A549 treated with CORT108297 at 1 μM for 4 hours (cell line): ENCODE measurements at places on chromosomes 2 and 18. TPM values are rescaled to one million over a fixed set of nuclear protein-coding genes. Genes with fewer than 3 reads are reported as not detected.

The GALR1 gene
- total RNA-seq = not detected in 5 replicates

The TEKT4 gene
- not detected in 5 replicates for total RNA-seq

The RGPD4 gene
- total RNA-seq = 0.03 to 0.10 TPM (median 0.07 TPM) in 5 replicates

The SLC4A5 gene
- 0.24 to 0.63 TPM (median 0.42 TPM) in 5 replicates for total RNA-seq

The PFN4 gene
- total RNA-seq = 0.77 to 1.9 TPM (median 1.2 TPM) in 5 replicates

The FN1 gene
- total RNA-seq = 146 to 255 TPM (median 174 TPM) in 5 replicates

The RPRD1A gene
- 16.7 to 24.5 TPM (median 22.1 TPM) in 5 replicates for total RNA-seq

The UGT1A4 gene
- total RNA-seq = 0.06 to 0.08 TPM (median 0.07 TPM) in 3 of 5 replicates, not detected in the others

The SEMA4F gene
- 8.7 to 13.8 TPM (median 11.1 TPM) in 5 replicates for total RNA-seq

The NYAP2 gene
- total RNA-seq = not detected in 5 replicates

The ANKRD30BL gene
- not detected in 5 replicates for total RNA-seq

The UNC80 gene
- not detected in 5 replicates for total RNA-seq

The SSB gene
- 130 to 194 TPM (median 137 TPM) in 5 replicates for total RNA-seq

The CHRNG gene
- not detected in 5 replicates for total RNA-seq

The SERPINB3 gene
- 0.06 to 0.17 TPM (median 0.08 TPM) in 5 replicates for total RNA-seq

The IL36G gene
- not detected in 5 replicates for total RNA-seq

The RESP18 gene
- total RNA-seq = not detected in 5 replicates

The CBLN2 gene
- 0.03 to 0.12 TPM (median 0.05 TPM) in 3 of 5 replicates, not detected in the others for total RNA-seq

The SRD5A2 gene
- 0.01 to 0.05 TPM (median 0.03 TPM) in 4 of 5 replicates, not detected in the other for total RNA-seq

The HOXD8 gene
- 4.6 to 6.1 TPM (median 5.4 TPM) in 5 replicates for total RNA-seq

The CHRND gene
- total RNA-seq = not detected in 5 replicates

The SIX3 gene
- total RNA-seq = 0.36 to 0.58 TPM (median 0.52 TPM) in 5 replicates

The SNED1 gene
- 0.18 to 0.62 TPM (median 0.55 TPM) in 5 replicates for total RNA-seq

The MGAT4A gene
- 0.98 to 2.1 TPM (median 1.3 TPM) in 5 replicates for total RNA-seq

The ANKRD44 gene
- total RNA-seq = 0.91 to 2.7 TPM (median 1.4 TPM) in 5 replicates

The CCDC85A gene
- 0.08 to 0.20 TPM (median 0.16 TPM) in 5 replicates for total RNA-seq

The NEU2 gene
- total RNA-seq = not detected in 5 replicates

The CRYBA2 gene
- total RNA-seq = not detected in 5 replicates

The CYP1B1 gene
- 6.9 to 8.1 TPM (median 7.8 TPM) in 5 replicates for total RNA-seq

The ALLC gene
- 0.06 to 0.13 TPM (median 0.12 TPM) in 4 of 5 replicates, not detected in the other for total RNA-seq

The MOGAT1 gene
- total RNA-seq = not detected in 5 replicates

The RFTN2 gene
- total RNA-seq = 0.01 TPM in 1 of 5 replicates, not detected in the others

The TSPYL6 gene
- not detected in 5 replicates for total RNA-seq

The BOLL gene
- total RNA-seq = not detected in 5 replicates

The SCN7A gene
- 0.01 TPM in 1 of 5 replicates, not detected in the others for total RNA-seq

The SERPINE2 gene
- 183 to 228 TPM (median 201 TPM) in 5 replicates for total RNA-seq

The UPP2 gene
- total RNA-seq = not detected in 5 replicates

The ONECUT2 gene
- 0.31 to 0.63 TPM (median 0.41 TPM) in 5 replicates for total RNA-seq

The ERFE gene
- total RNA-seq = 5.1 to 10.4 TPM (median 7.6 TPM) in 5 replicates

The BZW1 gene
- 333 to 720 TPM (median 408 TPM) in 5 replicates for total RNA-seq

The CMPK2 gene
- 0.87 to 1.2 TPM (median 1.1 TPM) in 5 replicates for total RNA-seq

The RAB17 gene
- total RNA-seq = 0.13 to 0.28 TPM (median 0.18 TPM) in 4 of 5 replicates, not detected in the other

The SCLY gene
- total RNA-seq = 20.0 to 25.8 TPM (median 22.6 TPM) in 5 replicates

The PRLH gene
- not detected in 5 replicates for total RNA-seq

The ACTR1B gene
- total RNA-seq = 30.4 to 48.3 TPM (median 43.8 TPM) in 5 replicates

The RGPD3 gene
- 0.12 to 0.20 TPM (median 0.16 TPM) in 5 replicates for total RNA-seq

The AKAIN1 gene
- not detected in 5 replicates for total RNA-seq

The GAL3ST2 gene
- 0.13 to 0.35 TPM (median 0.32 TPM) in 5 replicates for total RNA-seq
